Stimulated activated CD4-positive, alpha-beta T cell treated with anti-CD3 and anti-CD28 coated beads, TNF-alpha, amount 100 ng/mL, for 24 hours (primary cell): ENCODE measurements at places on chromosomes 5 and 9.

DNA sequence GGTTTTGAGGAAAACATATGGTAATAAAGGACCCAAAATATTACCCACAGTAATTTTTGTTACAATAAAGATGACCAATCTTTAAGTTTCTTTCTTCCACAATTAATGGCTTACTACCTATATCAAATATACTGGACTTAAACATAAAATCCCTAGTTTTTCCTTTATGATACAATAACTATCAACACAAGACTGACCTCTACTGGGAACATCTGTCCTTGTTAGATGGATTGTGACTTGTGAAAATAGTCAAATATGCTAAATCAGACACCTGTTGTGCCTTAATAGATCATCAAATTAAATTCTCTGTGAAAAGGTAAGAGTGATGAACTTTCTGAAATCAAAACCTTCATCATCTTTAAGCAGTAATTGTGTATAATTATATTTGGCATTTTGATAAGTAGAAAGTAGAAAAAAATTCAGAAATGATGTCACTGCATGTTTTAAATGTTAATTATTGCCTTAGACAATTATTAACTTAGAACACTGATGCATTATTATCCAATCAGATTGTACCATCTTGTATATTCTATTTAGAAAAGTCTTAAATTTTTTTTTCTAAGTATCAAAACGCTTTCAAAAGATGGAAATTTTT, 113.6 kb downstream of the DEPDC1B start:
- no peak for DNase-seq

DNA sequence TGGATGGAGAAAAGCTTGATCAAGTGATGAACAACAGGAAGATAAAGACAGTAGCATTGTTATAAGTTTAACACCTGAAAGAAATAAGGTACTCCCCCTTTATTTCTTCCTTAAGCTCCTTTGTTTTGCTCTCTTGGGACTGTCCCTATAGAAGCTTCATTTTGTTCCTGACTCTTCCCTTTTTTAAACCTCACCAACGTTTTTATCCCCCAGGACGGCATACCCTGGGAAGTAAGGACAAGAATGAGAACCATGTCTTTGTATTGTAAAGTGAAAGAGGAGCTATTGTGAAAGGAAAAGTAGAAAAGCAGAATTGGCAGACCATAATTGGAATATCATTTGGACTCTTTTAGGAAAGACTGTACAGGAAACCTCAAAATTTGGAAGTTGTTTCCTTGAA, 1368.6 kb upstream of the C9orf72 start:
- DNase-seq = no peak

- DNase-seq = no peak
Observed at GRCh38 chr9:121296213-121297127, 28.5 kb downstream of the GSN start.

DNA sequence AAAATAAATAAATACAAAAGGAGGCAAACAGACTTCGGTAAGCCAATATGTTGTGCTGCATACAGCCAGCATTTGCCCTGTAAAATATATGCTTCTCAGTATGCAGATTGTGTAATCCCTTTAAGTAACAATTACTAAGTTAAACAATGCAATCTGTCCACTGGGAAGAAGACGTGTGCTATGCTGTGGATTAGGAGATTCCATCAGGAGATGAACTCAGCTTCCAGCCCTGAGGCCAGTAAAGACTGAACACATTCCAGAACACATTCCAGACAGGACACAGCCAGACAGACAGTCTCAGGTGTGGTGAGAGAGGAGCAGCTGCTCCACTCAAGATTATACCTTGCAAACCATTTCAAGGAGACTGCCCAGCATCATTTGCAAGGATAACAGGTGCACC, 97.8 kb downstream of the MPDZ start:
- no peak for DNase-seq

DNA sequence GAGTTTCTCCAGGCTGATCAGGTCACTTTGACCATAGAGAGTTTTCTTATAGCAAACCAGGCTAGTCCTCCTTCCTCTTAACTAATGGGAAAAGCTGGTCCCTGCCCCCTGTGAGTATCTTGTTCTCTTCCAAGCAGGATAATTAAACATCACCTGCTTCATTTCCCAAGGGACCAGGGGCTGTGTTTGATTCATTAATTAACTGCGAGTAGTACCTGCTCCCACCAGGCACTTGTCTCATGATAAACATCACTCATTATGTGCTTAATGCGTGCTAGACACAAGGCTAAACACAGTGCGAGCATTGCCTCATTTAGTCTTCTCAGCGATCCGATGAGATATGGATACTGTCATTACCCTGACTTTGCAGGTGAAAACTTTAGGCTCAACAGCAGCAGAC, 1.7 kb upstream of the FAM163B start:
- DNase-seq = no peak

GRCh38 chr9:6471231-6471850, 58.3 kb downstream of the UHRF2 start:
- no peak for DNase-seq

DNA sequence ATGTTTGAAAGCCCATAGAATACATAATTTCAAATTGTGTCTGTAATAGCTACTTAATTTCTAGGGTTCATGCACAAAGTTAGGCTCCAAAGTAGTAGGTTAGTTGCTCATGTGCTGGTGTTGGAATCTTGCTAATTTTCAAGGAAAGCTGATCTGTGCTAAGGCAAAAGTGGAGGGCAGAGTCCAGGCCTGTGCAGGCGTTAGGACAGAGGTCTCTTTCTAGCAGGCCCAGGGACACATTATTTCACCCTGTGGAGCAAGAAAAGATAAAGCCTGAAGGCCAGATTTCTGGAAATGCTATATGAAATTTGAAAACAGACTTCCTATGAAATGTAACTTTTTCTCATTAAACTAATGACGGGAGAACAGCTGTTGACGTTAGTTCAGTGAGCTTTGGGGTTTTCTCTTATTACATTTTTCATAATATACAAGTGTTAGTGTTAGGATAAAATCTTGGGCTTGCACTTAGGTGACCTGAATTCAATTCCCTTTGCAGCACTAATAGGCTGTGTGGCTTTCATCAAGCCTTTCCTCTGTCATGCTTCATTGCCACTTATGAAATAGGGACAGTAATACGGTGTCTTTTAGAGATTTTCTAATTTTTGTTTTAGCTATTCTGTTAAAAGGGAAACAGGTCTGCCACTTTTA, 196.7 kb upstream of the HAPLN1 start:
- no peak for DNase-seq

- DNase-seq = no peak
Observed at GRCh38 chr5:171688696-171689495, 96.7 kb upstream of the SMIM23 start.

DNA sequence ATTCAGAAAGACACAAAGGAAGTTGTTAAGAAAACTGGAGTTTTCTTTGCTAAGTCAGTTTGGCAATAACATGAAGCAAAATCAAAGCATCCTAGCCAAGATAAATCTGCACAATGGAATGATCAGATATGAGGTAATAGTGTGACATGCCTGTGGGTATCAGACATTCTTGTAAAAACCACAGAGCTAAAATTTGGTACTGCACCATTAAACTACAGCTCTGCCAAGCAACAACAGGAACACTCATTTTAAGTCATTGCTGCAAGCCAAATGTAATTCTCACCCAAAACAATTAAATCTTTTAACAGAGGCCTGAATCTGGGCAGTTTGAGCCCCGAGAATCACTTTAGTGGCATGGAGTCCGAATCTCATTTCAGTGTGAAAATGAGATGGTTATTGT, 96.6 kb downstream of the VCAN start:
- no peak for DNase-seq

DNA sequence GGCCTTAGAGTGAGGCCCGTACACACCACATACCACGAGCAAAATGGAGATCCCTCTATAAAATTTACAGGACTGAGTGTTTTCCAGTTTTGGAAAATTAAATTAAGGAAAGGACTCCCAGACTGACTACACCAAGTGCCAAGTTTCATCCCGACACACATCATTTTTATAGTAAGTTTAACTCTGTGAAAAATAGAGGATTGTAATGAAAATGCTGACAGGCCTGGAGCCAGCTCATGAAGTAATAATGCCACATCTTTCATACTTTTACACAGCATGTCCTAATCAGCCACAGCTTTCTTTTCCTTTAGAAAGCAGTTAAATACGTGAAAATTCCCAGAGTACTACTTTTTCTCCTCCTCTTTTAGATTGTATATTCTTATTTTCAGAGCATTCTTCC, 169.2 kb downstream of the SAXO1 start:
- DNase-seq = no peak

DNA sequence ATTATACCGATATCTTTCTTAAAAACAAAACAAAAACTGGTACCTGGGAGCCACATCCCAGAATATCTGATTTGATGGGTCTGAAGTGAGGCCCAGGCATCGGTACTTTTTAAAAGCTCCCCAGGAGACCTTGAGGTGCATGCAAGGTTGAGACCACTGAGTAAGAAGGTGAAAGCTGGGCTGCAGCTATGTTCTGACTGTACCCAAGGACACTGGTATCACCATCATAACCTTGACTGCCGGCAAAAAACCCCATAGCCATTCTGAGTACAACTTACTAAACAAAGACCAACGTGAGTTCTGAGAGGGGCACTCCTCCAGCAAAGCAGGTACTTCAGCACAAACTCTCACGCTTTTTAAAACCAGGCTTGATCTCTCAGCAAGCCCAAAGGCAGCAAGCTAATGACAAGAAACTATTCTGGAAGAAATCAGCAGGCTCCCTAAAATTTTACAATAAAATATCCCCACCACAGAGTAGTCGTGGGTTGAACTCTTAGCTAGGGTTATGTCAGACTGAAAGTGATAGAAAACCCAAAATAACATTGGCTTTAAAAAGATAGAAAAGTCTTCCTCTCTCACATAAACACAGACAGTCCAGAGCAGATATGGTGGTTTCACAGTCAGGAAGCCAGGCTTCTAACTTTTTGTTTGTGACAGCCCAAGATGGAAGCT, 263.9 kb downstream of the SAXO1 start:
- DNase-seq = no peak

DNA sequence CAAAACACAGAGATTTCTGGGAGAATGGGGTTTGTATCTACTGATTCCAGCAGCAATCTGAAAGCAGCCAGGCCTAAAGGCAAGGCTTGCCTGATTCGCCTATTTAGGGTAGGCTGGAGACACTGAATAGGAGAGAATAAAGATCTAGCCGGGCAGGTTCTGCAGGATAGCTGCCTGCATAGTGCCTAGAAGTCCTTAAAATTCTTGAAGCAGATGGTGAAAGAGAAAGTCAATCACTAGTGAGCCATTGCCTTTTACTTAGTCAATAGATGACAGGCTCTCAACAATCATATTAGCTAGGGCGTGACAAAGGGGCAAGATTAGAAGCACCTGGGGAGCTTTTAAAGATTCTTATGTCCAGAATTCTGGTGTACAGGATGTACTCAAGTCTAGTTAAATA, 522.7 kb downstream of the HTR1A start:
- no peak for DNase-seq

DNA sequence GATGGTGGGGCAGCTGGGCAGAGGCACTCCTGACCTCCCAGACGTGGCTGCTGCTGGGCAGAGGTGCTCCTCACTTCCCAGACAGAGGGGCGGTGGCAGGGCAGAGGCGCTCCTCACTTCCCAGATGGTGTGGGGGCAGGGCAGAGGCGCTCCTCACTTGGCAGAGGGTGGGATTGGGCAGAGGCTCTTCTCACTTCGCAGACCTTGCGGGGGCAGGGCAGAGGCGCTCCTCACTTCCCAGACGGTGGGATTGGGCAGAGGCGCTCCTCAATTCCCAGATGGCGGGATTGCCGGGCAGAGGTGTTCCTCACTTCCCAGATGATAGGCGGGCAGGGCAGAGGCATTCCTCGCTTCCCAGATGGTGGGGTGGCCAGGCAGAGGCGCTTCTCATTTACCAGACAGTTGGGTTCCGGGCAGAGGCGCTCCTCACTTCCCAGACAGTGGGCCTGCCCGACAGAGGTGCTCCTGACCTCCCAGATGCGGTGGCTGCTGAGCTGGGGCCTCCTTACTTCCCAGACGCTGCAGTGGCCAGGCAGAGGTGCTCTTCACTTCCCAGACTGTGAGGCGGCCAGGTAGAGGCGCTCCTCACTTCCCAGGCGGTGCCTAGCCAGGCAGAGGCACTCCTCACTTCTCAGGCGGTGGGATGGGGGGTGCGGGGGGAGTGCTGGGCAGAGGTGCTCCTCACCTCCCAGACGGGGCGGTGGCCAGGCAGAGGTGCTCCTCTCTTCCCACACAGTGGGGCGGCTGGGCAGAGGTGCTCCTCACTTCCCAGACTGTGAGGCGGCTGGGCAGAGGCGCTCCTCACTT, 25.3 kb upstream of the SPATA31E1 start:
- DNase-seq = no peak

DNA sequence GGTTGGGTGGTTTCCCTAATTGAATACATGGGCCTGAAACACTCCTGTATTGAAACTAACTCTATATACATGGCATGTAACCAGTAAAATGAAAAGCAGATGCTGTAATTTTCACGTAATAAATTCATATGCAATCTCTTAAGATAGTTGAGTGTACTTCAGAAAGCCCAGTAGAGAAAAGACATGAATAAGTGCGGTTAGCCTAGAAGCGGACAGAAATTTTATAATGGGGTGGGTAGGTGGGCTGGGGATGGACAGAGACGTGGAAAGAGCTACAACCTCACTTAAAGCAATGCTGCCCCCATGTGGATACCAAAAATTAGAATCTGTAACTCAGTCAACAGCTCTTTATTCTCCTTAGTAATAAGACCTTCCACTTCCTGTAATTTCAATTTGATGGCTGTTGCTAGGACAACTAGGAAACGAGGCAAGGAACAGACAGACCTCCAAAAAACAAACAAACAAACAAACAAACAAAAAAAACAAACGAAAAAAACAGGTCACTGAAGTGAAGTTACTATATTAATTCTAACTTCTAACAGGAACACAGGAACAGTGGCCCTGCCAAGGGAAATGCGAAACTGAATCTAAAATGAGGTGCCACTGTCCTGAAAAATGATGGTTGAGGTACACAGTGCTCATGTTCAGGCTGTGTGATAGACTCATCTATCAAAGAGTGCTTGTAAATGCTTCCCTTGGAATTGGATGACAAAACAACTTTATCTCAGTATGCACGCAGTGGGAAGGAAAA, 103.4 kb upstream of the GNA14 start:
- no peak for DNase-seq
